ENCODE measurements at places on chromosomes 3 and 15. TPM values are rescaled to one million over a fixed set of nuclear protein-coding genes. Genes with fewer than 3 reads are reported as not detected.

GP9 gene
- total RNA-seq, result not detected

- no peak for DNase-seq
These were observed 77.9 kb downstream of the ADAMTS17 start for GRCh38 chr15:100263721-100264455.

DNA sequence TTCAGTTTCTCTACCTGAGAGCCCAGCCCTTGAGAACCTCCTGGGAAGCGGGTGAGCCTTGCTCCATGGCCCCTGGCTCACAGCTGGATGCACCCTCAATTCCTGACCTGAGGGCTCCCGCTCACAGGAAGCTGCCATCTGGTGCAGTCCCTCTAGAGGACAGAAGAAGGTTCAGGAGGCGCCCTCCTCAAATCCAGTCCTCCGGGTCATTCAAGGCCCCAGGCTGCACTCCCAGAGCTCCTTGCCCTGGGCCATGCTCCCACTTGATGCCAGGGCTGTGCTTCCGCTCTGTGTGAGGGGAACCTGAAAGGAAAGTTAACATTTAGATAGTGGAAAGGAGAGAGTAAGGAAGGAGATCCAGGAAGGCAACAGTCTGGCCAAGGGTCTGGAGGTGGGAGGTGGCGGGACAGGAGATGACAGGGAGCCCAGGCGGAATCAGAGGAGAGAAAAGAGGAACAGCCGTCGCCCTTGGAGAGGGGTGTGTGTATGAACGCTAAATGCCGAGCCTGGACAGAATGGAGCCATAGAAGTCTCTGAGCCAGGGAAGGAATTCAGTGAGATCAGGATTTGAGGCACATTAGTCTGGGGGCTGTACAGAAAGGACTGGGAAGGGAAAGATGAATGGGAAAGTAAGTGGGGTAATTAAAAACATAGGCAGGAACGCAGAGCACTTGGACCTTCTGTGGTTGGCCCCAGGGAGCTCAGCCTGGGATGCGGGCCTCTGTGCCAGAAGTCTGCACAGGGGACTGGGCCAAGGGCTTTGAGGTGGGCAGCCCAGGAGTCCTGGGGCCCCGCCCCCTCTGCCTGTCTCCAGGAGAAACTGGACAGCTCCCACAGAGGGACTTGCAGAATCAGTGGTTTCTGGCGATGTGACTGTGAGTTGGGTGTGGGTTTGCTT is 26.1 kb downstream of the TBC1D21 start:
- DNase-seq, result no peak

TSC22D2 gene
- 39.0 TPM for total RNA-seq

DNA sequence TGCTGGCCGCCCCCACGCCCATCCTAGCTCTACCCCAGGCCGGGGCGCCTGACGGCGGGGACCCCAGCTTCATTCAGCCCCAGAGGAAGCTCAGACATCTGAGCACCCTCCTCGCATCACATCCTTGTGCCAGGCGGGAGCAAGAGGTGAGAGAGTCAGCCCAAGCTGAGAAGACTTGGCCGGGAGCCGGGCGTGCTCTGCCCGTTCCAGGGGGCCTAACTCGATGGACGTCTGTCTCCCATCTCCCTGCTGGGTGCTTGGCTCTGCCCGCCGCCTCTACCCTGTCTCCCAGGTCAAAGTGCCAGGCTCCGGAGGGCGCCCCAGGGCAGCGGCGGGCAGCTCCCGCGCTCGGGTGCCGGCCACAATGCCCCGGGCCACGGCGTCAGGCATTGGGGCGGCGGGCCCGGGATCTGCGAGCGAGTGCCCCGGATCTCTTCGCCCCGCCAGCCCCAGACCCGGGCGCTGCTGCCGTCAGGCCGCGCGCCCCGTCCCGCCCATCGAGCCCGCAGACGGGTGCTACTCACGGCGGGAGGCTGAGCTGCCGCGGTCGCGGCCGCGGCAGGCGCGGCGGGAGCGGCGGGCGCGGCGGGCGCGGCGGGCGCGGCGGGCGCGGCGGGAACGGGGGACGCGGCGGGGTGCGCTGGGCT is 388 bp downstream of the DAPK2 start:
- DNase-seq, result no peak

MUSTN1 gene
- total RNA-seq, result 0.82 TPM

DNA sequence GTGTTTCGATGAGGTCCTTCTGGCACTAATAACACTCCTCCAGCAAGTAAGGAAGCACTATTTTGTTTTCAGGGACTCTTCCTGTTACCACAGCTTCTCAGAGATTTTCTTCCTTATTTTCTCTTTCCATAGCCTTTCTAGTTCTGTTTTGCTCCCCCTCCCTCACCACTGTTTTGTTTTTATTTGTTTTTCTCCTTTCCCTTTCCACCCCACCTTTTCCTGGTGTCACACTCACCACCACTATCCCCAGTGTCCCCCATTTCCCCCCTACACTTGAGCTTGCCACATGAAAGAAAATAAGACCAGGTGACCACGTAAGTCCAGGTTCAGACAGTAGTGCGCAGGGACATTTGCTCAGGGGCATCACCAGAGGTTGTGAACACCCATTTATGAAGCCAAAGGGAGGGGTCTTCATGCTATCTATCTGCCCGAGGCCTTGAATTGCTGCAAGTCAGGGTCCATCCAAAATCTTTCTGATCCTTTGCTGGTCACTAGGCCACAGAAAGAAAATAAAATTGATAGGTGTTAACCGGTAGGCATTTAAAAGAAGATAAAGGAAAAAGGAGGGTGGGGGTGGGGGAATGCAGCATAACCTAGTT is 1.4 kb upstream of the RFTN1 start:
- no peak for DNase-seq

DNA sequence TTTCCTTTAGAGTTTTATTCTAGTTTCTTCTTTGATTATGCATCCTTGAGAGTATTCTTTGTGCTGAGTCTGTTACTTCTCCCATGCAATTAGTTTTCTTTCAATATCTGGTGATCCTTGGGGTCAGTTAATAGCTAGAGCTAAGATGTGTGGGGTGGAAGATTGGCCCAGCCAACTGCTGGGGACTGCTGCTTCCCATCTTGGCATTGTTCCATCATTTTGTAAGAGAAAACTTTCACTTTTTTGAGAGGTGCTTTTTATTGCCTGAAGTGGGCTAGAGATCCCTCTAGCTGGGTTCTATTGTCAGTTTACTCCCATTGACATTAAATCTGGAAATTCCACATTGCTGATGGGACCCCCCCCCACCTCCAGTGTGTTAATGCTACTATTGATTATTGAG is 15.4 kb downstream of the BCL2L10 start:
- no peak for DNase-seq

DNA sequence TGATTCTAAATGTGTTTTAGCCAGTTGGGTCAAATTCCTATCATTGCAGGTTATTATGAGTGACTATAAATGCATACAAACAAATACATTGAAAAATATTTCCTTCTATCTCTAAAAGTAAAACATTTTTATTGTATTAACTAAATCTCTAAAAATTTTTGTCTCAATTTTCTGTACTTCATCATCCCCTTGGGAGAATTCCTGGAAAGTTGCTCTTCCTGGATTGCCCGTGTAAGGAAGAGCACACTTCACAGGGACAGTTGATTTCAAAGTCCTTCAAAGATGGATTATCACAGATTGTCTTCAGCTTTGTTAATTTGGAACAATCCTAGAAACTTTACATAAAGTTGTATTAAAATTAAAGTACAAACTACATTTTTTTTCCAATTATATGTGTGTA is 595.6 kb downstream of the ROBO1 start:
- DNase-seq, result no peak

- DNase-seq, result no peak
These were observed 232.4 kb upstream of the PROK2 start for GRCh38 chr3:72017311-72017710.

- no peak for DNase-seq
These were observed 31.7 kb upstream of the FAM3D start for GRCh38 chr3:58698246-58698645.

Data from cerebellum (tissue), 4 donors.